ENCODE measurements at places on chromosomes 5 and 9. TPM values are rescaled to one million over a fixed set of nuclear protein-coding genes. Genes with fewer than 3 reads are reported as not detected.
A peak's percentile ranks its signal among the peaks of the same experiment; 100 is the strongest.

- DNase-seq = no peak
Measured at GRCh38 chr5:181237729-181238385, 5.8 kb downstream of the RACK1 start.

- no peak for DNase-seq
Measured at GRCh38 chr5:114415760-114416159, 53.9 kb downstream of the KCNN2 start.

DNA sequence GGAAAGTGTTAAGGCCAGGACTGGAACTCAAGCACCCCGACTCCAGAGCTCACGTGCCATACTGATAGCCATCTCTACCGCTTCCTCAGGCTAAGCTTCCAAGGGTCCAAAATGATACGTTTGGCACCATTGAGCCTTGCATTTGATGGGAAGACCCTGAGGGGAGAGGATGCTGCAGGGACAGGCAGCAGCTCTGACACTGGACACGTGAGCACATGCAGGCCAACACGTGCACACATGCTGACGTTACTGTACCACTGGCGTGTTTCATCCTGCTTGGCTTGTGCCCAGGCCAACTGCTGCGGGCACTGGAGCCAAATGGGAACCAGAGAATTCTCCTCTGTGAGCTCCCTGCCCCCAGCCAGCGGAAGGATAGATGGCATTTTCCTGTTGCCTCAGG is 5.2 kb downstream of the FAT2 start:
- no peak for DNase-seq

The BASP1 gene
- polyA plus RNA-seq = 71.9 TPM

The TLX3 gene
- not detected for polyA plus RNA-seq

DNA sequence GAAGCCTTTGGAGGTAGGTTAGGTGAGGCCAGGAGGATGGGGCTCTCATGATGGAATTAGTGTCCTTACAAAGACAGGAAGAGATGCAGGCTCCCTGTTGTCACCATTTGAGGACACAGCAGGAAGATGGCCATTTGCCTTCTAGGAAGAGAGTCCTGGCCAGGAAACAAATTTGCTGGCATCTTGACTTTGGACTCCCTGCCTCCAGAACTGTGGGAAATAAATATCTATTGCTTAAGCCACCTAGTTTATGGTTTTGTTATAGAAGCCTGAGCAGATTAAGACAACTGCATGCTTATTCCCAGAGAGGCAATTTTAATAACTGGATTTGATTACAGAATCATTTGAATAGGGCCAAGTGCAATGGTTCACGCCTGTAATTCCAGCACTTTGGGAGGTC is 50.5 kb upstream of the EPB41L4B start:
- no peak for DNase-seq

GRCh38 chr5:57442080-57442839 is 40.4 kb downstream of the ACTBL2 start:
- peak; percentile 80 for DNase-seq

DNA sequence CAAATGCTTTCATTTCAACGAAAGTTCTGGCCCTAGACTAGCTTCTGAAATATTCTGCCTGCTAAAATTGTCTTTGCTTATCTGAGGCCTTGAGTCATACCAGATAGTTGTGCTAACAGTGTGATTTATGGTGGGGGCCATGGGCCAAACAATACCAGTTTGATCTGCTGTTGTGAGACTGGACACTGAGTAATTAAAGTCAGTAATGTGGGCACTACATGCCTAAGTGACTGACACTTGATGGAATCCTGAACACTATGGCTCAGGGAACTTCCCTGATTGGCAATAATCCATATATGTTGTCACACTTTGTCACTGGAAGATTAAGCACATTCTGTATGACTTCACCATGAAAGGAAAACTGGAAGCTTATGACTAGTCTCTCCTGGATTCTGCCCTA is 127.6 kb upstream of the CYLC2 start:
- DNase-seq = no peak

DNA sequence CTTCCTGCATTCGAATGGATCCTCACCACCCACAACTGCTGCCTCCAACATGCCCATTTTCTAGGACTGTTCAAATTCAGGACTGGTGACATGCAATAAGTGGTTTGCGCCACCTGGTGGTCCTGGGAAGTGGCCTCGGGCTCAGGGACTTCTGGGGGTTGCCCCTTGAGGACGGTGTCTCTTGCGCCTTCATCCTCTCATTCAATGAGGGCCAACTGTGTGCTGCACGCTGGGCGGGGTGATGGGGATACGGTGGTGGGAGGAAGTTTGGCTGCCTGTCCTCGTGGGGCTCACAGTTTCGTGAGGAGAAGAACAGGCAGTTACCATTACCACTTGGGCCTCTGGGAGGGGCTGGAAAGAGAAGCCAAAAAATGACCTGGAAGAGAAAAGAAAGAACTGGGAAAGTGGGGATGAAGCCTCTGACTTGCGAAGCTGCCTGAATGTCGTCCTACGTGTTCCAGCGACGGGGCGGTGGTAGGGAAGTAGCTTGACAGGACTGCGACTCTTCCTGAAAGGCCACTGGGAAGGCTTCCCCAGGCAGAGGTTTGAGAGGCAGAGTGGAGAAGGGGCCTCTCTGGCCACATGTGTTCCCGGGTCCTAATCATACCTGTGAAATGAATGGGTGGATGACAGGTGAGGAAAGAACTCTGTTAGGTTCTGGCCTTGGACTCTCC is 49.0 kb downstream of the PSD2 start:
- DNase-seq = no peak

DNA sequence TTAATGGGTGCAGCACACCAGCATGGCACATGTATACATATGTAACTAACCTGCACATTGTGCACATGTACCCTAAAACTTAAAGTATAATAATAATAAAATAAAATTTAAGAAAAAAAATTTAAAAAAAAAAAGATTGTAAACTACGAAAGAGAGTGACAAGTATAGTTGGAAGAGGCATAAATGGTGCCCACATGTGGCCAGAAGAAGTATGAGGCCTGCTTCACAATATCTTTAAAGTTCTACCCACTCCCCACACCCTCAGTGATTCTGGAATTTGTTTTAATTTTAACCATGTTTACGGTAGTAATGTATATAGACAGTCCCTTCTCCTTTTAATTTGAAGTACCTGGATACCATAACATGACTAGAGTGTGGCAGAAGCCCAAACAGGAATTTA is 172.7 kb downstream of the CHSY3 start:
- DNase-seq = no peak

The WDR38 gene
- polyA plus RNA-seq = not detected

The DOK3 gene
- 1.2 TPM for polyA plus RNA-seq

GRCh38 chr5:96017951-96018350 is 56.3 kb upstream of the ELL2 start:
- DNase-seq = peak; percentile 74

- no peak for DNase-seq
Measured at GRCh38 chr5:74995926-74996325, 56.4 kb downstream of the GCNT4 start.

The BRINP1 gene
- 0.60 TPM for polyA plus RNA-seq

The DDX41 gene
- polyA plus RNA-seq = 144 TPM

GRCh38 chr9:34994260-34994899 is 4.8 kb downstream of the DNAJB5 start:
- no peak for DNase-seq

DNA sequence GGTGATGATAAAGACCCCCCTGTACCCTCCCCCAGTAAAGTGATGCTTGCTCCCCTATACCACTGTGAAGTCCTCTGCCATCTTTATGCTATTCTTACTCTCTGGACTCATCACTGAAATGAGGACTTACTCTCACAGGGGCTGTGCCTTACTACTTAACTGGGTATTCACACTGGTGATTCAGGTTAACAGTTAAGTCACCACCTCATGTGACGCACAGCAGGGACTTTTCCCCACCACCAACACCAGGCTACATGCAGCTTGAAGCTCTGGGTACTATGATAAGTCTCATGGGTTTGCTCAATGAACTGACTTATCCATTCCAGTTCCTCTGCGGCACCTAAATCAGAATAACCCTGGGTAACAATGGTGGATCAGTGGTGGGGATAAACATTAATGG is 163.7 kb downstream of the ELAVL2 start:
- DNase-seq = no peak

The PCDHB4 gene
- 0.02 TPM for polyA plus RNA-seq

The IL5 gene
- polyA plus RNA-seq = not detected

The CMYA5 gene
- 1.4 TPM for polyA plus RNA-seq

DNA sequence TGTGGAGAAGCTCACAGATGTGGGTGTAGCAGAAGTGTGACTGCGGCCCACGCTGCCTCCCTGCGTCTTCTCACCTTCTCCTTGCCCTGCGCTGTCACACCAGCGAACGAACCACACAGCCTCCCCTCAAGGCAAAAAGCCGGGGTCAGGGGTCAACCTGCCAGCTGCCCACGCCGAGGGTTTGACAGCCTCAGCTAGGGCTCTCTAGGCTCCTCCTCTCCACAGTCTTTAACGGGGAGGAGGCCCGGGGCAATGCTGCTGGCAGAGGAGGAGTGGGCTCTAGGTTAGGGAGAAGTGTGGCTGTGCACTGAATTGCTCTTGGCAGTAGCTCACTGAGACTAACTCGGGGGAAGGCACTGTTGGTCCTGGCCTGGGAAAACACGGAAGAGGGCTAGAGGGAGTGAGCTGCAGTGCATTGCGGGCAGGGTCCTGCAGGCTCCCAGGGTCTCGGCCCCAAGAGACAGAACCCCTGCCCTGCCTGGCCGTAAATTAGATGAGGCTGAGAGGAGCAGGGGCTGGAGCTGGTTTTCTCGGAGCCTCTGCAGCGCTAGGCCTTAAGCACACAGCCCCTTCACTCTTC is 4.2 kb upstream of the TRIM52 start:
- DNase-seq = no peak

The HTR4 gene
- polyA plus RNA-seq = not detected

The SURF2 gene
- 9.0 TPM for polyA plus RNA-seq

DNA sequence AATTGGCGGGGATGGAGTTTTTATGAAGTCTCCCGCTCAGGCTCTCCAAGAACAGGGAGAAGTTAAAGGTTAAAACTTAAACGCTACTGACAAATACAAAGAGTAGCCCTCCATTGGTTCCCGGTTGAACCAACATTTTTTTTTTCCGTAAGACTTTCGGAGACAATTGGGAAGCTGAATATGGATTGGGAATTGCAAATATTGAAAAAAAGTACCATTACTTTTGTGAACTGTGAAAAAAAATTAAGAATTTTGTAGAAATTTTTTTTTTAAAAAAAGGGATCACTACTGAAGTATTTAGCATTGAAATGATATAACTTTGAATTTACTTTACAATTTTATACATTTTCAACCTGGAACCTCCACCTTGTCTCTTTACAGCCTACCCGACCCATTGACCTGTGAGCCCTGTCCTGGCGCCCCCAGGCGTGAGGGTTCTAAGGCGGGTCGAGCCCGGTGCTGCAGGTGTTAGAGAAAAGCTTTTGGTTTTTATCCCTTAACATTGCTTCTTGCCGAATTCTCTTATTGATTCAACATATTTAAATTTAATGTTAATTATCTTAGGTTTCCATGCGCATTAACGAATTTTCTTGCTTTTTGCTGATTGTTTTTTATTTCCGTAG is 448 bp upstream of the ZNF782 start:
- no peak for DNase-seq

DNA sequence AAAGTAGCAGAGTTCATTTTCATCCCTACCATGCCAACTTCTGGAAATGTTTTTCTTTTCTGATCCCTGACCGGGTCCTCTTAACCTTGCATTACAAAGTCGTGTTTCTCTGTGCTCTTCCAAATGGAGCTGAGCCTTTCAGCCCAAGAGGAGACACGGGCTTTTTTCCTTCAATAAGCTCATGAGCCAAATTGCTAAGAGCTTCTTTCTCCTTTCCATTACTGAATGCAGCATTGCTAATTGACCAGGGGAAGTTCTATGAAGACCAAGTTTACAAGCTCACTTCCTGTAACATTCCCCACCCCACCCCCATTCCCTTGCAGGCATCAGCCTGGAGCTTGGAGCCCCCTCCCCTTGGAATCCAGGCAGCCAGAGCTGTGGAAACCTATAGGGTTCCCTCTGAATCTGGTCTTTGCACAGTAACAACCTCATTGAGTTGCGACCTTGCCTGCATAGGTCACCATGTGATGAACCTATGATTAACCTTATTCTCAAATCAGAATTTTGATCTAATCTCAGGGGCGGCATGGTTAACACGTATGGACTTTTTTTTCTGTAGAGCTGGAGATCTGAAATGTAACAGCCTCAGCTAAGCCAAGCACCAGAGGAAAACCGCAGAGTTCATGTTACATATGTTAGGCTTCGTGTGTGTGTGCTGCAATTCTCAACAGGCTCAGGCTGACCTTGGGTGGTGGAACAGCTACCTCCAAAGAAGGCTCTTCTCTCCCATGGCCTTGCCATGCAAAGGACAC is 395.7 kb upstream of the ZNF462 start:
- DNase-seq = no peak

The APBA1 gene
- polyA plus RNA-seq = 4.8 TPM
